ENCODE measurements at places on chromosomes 5 and 9. TPM values are rescaled to one million over a fixed set of nuclear protein-coding genes. Genes with fewer than 3 reads are reported as not detected.
A peak's percentile ranks its signal among the peaks of the same experiment; 100 is the strongest.

Gene CEP120
- polyA plus RNA-seq = 9.3 TPM

DNA sequence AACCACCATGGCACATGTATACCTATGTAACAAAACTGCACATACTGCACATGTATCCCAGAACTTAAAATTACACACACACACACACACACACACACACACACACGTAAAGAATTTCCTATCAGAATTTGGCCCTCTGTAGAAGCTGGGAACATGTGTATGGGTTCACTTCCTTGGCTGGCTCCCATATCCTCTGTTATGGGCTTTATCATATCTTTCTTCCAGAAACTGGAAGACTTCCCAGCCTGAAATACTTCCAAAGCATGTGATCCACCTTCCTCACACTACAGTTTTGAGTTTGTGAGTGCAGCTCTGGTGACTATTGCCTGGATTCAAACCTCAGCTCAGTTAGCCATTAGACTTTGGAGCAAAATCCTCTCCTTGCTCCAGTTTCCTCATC lies 78.6 kb upstream of the GDNF start:
- no peaks in the 10 kb centered on the region for H3K36me3 ChIP-seq
- H3K27ac ChIP-seq = no peak overlapping the region
- H3K27me3 ChIP-seq = no peaks in the 10 kb centered on the region
- DNase-seq = no peak

- no peak overlapping the region for H3K4me3 ChIP-seq
- H3K36me3 ChIP-seq = no peaks in the 10 kb centered on the region
- no peaks in the 10 kb centered on the region for H3K27me3 ChIP-seq
- H3K27ac ChIP-seq = no peak overlapping the region
These were observed 206.4 kb downstream of the PDZD2 start for GRCh38 chr5:31845361-31845760.

Gene MYMK
- polyA plus RNA-seq = 0.30 TPM

DNA sequence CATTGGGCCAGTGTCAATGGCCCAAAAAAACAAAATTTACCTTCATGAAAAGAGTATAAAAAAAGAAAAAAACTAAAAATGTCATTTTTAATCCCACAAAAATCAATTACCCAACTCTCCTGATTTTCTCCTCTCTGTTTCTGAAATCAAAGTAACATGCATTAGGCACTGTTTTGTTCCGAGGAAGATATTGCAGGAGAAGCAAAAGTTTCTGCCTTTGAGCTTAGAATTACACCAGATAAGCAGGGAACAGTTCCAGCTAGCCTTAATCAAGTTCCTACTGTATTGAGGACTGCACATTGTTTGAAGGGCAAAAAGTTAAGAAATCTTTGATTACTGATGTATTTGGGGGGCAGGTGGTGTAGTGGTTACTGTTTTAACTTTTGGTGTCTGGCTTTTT lies 1.1 kb upstream of the PRKAA1 start:
- H3K27me3 ChIP-seq = no peaks in the 10 kb centered on the region
- H3K4me3 ChIP-seq = peak overlapping the region; percentile 65

- H3K4me3 ChIP-seq = no peak overlapping the region
- DNase-seq = no peak
- H3K36me3 ChIP-seq = no peaks in the 10 kb centered on the region
- no peak overlapping the region for H3K27ac ChIP-seq
- H3K27me3 ChIP-seq = no peaks in the 10 kb centered on the region
These were observed 12.8 kb downstream of the MRPL36 start for GRCh38 chr5:1786621-1787471.

Gene OSMR
- polyA plus RNA-seq = 1.5 TPM

Gene EPB41L4A
- 1.1 TPM for polyA plus RNA-seq

DNA sequence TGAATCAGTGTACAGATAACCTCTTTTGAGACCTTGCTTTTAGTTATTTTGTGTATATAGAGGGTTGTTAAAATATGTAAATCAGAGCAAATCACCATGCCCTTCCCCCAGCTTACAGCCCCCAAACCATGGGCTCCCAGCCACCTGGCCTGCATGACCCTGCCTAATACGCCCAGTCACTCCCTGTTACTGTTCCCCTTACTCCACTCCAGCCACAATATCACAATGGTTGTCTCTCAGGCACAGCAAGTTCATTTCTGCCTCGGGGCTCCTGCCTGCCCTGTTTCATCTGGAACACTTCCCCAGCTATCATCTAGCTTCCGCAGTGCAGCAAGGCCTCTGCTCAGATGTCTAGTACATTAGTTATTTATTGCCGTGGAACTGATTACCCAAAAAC lies 5.0 kb upstream of the CARD19 start:
- no peak overlapping the region for H3K27ac ChIP-seq
- no peaks in the 10 kb centered on the region for H3K36me3 ChIP-seq
- no peak for DNase-seq
- H3K4me3 ChIP-seq = no peak overlapping the region
- peaks cover 2% of the 10 kb centered on the region for H3K4me1 ChIP-seq
- no peaks in the 10 kb centered on the region for H3K27me3 ChIP-seq

DNA sequence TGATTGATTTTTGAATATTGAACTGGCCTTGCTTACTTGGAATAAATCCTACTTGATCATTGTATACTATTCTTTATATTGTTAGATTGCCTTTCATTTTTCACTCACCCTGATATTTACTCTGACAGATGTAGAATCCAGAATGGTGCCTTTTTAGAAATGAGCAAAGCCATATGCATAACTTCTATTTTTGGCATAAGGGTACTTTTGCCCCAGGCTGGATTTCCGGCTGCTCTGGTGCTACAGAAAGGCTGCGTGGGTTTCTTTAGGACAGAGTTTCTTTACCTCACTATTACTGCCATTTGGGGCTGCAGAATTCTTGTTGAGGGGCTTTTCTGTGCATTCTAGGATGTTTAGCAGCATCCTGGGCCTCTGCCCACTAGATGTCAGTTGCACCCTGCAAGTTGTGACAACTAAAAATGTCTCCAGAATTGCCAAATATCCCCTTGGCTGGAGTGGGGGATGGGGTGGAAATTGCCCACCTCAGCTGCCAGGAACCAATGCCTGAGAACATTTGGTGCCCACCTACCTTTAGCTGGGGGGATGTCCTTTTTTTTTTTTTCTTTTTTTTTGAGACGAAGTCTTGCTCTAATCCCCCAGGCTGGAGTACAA lies 50.1 kb downstream of the SLC36A1 start:
- no peak overlapping the region for H3K27ac ChIP-seq
- no peak overlapping the region for H3K4me3 ChIP-seq
- no peaks in the 10 kb centered on the region for H3K36me3 ChIP-seq
- DNase-seq = no peak

Gene ZDHHC11
- 4.7 TPM for polyA plus RNA-seq

- no peaks in the 10 kb centered on the region for H3K4me1 ChIP-seq
- DNase-seq = no peak
- peak within 1 kb of the TSS; percentile 83 for H3K27ac ChIP-seq
- no peaks in the 10 kb centered on the region for H3K36me3 ChIP-seq
- peak within 1 kb of the TSS; percentile 97 for H3K4me3 ChIP-seq
- H3K27me3 ChIP-seq = no peaks in the 10 kb centered on the region
These were observed at the start of gene CEMIP2 for GRCh38 chr9:71768388-71769174. CEMIP2 (minus strand) TSS chr9:71768513; CDS start chr9:71750373, 18,140 bp downstream.

Gene LCN1
- polyA plus RNA-seq = not detected

Gene HTR1A
- 6.5 TPM for polyA plus RNA-seq

DNA sequence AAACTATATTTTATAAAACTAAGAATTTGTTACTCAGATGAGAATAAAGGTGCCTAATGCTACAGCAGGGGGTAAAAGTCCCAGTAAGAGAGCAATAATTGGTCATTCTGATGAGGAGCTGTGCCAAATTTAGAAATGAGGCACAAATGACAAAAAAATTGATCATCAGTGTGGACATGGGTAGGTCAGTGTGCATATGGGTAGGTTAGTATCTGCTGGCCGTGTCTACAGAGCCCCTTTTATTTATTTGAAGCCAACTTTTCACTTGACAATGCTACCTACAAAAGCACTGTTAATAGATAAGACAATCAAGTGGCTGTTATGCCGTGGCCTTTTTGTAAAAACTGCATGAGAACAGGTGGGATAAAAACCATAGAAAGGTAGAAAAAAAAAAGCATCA lies 454.6 kb downstream of the RAB3C start:
- no peaks in the 10 kb centered on the region for H3K36me3 ChIP-seq
- no peak overlapping the region for H3K4me3 ChIP-seq
- H3K4me1 ChIP-seq = no peaks in the 10 kb centered on the region
- peaks cover 28% of the 10 kb centered on the region for H3K27me3 ChIP-seq
- no peak overlapping the region for H3K27ac ChIP-seq

DNA sequence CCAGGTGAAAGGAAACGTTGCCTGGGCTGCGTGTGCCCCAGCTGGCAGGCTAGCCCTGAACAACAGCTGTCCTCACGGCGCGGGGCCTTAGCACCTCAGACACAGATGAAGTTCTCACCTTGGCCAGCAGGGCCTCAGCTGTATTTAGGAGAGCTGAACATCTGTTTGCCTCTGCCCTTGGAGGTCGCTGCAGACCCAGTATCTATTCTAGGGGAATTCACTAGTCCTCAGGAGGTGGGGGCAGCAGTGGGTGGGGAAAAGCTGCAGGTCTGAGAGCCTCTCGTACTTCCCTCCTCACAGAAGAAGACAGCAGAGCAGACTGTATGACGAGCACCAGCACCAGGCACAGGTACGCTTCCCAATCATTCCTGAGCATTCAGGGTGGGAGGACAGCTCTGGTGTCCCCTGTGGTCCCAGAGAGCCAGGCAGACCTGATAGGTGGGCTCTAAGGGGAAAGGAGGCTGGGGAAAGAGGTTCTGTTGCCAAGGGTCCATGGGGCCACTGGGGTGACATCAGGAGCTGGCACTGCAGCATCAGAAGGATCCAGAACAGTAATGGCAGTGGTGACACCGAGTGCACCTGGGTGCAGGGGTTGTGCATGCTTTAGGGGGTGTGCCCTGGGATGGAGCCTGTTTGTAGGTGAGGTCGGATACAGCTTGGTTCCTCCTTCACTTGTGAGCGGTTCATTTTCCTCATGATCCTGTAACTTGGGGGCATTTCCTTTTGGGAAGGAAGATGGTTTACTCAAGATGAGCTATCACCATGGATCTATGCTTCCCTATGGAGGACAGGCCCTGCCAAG lies 13.8 kb downstream of the CD74 start:
- H3K36me3 ChIP-seq = peaks cover 38% of the 10 kb centered on the region
- no peaks in the 10 kb centered on the region for H3K4me1 ChIP-seq
- H3K4me3 ChIP-seq = no peak overlapping the region
- H3K27ac ChIP-seq = no peak overlapping the region
- DNase-seq = no peak

Gene PALM2AKAP2
- polyA plus RNA-seq = 0.85 TPM

DNA sequence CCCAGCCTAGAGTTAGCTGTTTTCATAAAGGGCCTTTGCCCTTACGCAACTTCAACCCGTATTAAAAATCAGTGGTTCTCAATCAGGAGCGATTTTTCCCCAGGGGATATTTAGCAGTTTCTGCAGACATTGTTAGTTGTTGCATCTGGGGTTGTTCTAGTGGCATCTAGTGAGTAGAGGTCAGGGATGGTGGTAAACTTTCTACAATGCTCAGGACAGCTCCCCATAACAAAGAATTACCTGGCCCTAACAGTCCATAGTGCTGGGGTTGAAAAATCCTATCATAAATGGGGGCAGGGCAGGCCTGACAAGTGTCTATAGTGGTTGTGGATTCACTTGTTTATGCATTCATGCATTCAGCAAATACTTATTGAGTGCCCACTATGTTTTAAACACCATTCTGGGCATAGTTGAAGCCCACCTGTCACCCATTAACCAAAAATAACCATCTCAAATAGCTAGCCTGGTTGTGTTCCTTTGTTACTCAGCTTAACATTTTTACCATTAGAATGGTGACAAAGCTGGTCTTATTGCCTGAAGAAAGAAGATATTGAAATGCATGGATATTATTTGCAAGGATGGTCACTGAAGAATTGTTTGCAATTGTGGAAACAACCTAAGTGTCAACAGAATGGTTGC lies 15.9 kb upstream of the FGF1 start:
- no peak overlapping the region for H3K4me3 ChIP-seq
- peaks cover 3% of the 10 kb centered on the region for H3K4me1 ChIP-seq
- H3K27me3 ChIP-seq = no peaks in the 10 kb centered on the region
- no peak for DNase-seq
- H3K36me3 ChIP-seq = no peaks in the 10 kb centered on the region

DNA sequence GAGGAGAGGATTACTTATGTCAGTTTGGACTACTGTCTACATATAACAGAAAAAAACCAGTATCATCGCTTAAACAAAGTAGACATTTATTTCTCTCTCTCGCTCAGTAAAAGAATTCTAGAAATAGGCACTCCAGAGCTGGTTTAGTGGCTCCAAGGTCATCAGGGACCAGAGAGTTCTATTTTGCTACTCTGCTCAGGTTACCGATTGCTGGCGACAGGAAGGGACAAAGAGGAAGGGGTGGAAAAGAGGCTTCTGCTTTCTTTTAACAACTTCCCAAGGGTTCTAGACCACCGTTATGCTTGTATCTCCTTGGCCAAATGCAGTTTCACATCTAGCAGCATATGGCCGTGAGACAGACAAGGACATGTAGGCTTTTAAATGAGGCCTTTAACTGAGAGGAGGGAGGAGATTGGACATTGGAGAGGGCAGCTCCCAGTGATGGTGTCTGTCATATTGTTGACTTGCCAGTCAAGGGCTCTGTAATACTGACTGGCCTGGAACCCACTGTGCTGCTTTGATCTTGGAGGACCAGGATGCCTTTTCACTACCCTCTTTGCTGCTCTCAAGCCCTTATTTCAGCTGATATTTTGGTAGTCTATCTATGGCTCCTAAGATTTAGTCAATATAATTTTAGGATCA lies 15.6 kb upstream of the DCP2 start:
- peaks cover 6% of the 10 kb centered on the region for H3K4me1 ChIP-seq
- H3K27ac ChIP-seq = no peak overlapping the region
- no peaks in the 10 kb centered on the region for H3K27me3 ChIP-seq

GRCh38 chr5:163730206-163730756 lies 224.9 kb downstream of the MAT2B start:
- no peaks in the 10 kb centered on the region for H3K27me3 ChIP-seq
- no peak for DNase-seq
- H3K27ac ChIP-seq = no peak overlapping the region
- no peak overlapping the region for H3K4me3 ChIP-seq
- no peaks in the 10 kb centered on the region for H3K4me1 ChIP-seq

- H3K4me3 ChIP-seq = no peak overlapping the region
- no peaks in the 10 kb centered on the region for H3K36me3 ChIP-seq
- DNase-seq = no peak
- H3K4me1 ChIP-seq = no peaks in the 10 kb centered on the region
- no peaks in the 10 kb centered on the region for H3K27me3 ChIP-seq
These were observed 65.4 kb upstream of the ANKRD55 start for GRCh38 chr5:56298336-56299090.

DNA sequence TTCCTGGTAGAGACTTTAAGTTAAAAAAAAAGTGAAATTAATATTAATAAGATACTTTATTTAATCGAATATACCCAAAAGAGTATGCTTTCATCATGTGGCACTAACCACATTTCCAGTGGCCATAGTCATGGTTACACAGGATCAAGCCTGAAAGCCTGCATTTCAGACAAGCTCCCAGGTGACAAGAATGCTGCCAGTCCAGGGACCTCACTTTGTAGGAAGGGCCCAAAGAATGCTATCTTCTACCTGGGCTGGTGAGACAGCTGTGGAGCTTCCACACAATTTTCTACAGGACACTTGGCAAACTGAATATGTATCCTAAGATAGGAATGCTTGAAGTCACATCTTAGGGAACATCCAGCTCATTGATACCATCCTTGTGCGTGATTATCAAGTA lies 203.8 kb downstream of the AUH start:
- H3K4me1 ChIP-seq = peaks cover 8% of the 10 kb centered on the region
- DNase-seq = no peak
- no peaks in the 10 kb centered on the region for H3K36me3 ChIP-seq
- no peaks in the 10 kb centered on the region for H3K27me3 ChIP-seq
- H3K4me3 ChIP-seq = no peak overlapping the region

Gene QRFP
- polyA plus RNA-seq = not detected

Gene FYB1
- not detected for polyA plus RNA-seq

Gene HOMER1
- polyA plus RNA-seq = 4.7 TPM
